Kidney epithelial cell (primary cell): ENCODE measurements at places on chromosomes 12 and 14. TPM values are rescaled to one million over a fixed set of nuclear protein-coding genes. Genes with fewer than 3 reads are reported as not detected.

ZNF839 gene
- total RNA-seq: 8.8 and 9.8 TPM in 2 replicates

DNA sequence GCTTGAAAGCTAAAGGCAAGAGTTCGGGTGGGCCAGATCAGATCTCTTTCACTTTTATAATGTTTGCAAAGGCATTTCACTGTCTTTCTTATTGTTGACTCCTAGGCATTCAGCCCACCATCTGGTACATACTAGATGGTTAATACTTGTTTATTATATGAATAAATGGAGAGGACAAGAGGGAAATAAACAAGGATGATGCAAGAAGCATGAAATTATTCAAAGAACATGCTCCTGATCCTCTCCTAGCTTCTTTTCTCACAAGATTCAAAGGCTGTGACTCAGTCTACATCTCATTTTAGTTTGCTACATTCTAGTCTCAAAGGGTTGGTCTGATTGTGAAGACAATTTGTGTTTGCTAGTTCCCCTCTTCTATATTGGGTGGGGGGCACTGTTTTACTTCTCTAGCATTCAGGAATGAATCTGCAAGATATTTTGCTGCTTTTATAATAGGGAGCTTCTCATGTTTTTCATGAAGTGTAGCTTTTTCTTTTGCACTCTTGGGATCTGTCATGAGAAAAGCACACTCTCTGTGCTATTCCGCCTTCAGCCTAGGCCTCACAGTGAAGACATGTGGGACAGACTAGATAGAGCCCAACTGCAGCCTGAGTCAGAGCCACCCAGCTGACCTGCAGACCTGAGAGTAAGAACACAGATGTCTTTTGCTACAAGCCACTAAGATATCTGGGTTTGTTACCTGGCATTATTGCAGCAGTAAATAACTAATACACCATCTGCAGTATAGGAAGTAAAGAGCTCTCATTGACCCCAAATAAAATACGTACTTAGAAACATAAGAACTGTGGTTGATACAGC is 65.7 kb downstream of the PTHLH start:
- DNase-seq: no peak

DNA sequence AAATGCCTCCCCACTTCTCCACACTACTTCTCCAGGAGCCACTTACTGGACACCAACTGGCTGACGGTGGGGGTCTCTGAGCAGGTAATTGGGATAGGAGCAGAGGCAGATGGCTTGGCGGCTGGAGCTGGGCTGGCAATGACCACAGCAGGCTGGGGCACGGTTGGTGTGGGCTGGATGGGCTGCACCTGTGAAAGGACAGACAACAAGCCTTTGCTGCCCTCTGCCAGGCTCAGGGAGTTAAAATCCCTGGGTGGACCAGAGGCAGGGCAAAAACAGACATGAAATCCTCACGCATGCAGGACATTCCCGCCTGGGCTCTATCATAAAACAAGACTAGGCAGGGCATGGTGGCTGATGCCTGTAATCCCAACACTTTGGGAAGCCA is 19.3 kb upstream of the TFCP2 start:
- no peak for DNase-seq

GRCh38 chr14:103735439-103735814 is 19.8 kb downstream of the ZFYVE21 start:
- no peak for DNase-seq

DNA sequence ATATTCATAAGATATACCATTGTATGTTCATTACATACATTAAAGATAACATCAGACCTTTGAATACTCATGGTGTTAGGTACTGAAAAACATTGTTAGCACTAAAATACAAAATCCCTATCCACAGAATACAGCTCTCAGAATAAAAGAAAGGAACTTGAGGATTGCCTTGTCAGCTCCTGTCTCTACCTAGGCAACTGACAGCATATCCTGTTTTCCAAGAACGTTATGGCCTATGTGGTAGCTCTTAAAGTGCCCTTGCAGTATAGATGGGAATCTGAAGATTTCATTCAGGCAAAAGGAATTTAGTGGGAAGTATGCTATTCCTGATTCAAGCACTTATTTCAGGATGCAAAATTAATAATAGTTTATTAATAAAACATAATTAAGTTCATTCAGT is 1.8 kb upstream of the PPP1R12A start:
- no peak for DNase-seq

DNA sequence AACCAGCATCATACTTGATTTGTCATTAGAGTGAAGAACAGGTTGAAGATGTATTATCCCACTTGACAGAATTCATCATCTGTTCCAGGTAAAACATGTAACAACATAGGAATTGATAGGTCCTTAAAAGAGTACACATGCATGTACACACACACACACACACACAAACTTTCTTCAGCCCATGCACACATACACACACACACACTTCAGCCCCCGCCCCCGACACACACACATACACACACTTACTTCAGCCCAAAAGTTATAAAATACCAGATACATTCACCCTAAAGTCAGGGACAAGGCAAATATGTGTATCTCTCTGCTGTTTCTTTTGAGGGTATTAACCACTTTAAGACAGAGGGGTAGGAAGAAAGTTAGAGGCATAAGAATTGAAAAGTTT is 15.4 kb downstream of the CAND1 start:
- no peak for DNase-seq

- DNase-seq: no peak
These were observed 21.7 kb upstream of the DUSP6 start for GRCh38 chr12:89373763-89374572.

IGFBP6 gene
- 21.4 and 33.7 TPM in 2 replicates for total RNA-seq

GRCh38 chr12:26188641-26189040 is 6.7 kb upstream of the SSPN start:
- DNase-seq: no peak

GRCh38 chr12:6049587-6049986 is 74.9 kb downstream of the VWF start:
- no peak for DNase-seq
